Left colon (tissue), 2 donors: ENCODE measurements at places on chromosomes 5 and 9.

DNA sequence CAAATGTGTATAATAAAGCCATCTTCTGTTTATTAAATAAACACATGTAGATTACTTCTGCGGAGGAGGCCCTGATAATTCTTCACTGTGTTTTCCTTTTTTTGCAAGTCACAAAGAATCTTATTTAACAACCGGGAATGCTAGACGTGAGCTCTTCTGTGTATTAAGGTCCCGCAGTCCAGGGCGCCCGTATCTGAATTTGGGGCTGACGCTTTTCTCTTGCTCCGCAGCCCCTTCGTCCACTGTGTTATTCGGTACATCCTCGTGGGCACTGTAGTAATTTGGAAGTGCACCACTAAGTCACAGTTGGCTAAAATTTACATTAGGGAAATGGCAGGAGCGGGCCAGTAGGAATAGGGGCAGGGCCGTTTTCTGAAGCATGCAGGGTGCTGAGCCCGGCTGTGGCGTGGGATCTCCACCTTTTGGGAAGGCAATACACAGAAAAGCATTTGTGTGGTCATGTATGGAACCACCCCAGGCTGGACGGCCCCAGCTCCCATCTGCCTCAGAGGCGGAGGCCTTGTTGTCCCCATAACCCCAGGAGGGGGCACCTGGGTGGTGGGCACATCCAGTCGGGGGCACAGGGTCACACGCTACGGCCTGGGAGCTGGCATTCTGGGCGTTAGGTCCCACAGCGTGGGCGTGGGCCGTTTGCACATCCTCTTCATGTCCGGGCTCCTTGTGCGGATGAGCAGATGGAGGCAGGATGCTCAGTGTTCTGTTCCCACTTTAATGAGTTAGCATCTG lies 258.7 kb upstream of the IRX4 start:
- DNase-seq = no peak

DNA sequence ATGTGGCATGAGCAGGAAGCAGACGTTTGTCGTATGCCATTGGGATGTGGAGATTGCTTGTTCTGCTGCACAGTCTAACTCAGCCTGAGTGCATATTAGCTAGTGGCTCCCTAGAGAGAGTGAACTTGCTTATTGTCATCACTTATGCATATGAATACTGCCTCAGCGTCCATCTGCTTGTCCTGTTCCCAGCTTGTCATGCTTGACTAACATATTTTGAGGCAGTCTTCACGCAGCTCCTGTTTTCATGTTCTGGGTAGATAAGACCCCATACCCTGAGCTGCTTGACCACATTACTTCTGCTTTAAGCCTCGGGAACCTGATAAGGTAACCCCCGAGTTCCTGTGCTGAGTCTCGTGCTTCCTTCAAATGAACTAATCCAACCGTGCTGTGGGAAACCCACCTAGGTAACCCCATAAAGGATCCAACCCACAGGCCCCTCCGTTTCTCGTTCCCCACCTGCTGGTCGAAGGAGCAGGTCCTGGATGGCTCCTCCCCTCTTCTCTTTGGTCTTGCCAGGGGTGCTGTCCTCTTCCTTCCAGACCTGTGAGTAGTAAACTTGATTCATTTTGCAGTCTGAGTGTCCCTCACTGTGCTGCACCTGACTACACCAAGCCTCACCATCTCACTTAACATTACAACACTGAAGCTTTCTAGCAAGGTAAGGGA lies 25.0 kb downstream of the ANKRD33B start:
- DNase-seq = no peak

GRCh38 chr5:1668141-1668721 lies 131.4 kb downstream of the MRPL36 start:
- no peak for DNase-seq

DNA sequence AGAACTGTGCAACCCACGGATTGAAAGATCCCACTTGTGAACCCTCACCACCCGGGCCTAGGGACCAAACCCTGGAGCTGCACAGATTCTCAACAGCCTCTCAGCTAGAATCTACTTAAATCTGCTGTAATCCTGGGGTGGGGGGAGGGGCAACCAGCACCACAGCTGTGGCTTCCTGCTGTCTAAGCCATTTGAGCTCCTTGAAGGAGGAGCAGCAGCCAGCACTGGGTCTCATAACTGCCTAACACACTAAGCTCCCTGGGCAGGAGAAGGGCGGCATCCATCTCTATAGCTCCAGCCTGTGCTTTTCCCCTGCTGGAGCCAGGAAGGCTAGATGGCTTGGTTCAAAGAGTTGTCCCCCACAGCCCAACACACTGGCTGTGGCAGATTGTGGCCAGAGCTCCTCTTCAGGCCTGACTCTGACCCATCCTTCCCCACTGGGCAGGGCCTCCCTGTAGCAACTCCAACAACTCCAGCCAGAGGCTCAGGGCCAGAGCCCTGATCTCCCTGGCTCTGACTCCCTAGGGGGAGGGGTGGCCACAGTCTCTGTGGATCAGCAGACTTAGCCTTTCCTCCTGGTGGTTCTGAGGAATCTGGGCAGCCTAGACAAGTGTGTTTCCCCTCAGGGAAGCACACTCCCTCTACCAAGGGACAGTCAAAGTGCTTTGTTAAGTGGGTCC lies 72.0 kb upstream of the C9orf72 start:
- DNase-seq = no peak

- no peak for DNase-seq
These were observed 15.3 kb upstream of the AHRR start for GRCh38 chr5:306011-306805.

DNA sequence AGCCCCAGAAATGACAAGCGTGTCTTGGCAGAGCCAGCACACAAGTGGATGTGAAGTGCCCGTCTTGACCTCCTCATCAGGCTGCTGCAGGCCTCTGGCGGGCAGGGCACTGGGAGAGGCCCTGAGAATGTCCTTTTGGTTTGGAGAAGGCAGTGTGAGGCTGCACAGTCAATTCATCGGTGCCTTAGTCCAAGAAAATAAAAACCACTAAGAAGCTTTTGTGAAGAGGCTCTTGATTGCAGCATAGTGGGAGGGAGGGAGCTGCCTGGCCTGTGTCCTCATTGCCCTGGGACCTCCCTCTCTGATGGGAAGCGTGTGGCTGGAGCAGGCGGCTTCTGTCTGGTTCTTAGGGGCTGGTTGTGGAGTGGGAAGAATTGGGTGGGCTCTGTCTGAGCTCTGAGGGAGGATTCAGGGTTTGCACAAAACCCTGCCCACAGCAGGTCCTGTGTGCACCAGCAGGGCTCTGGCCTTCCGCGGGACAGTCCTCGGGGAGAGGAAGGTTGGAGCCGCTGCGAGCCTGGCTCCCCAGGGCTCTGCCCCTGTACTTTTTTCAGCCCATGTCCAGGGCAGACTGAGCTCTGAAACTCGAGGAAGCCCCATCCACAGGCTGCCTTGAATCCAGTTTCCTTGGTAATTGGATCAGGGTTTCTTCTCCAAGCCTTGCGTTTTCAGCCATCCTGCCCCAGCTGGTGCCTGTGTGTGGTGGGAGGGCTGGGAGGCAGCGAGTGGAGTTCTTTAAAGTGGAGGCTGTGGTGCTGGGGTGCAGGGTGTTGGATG lies 1.1 kb downstream of the HRCT1 start:
- peak; percentile 76 for DNase-seq

DNA sequence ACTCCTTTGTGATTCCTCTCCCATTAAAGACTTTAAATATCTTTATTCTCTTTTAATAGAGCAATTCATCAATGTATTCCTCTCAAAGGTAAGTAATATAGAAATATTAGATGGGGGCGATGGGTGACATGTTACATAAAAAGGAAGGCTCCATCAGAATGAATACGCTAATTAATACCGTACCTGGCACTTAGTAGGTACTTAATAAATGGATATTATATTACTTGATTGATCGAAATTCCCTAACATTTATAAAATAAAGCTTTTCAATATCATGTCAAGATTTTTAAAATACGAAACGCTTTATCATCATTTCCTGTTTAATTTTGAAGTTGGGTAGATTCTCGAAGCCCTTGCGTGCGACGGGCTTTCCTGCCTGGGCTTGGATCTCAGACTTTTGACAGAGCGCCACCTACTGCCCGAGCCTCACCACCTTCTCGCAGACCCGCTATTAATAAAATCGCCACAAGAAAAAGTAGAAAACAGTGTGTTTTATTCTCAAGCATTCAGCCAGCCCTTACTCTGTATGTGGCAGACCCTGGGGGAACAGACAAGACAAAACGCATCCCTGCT lies 99.4 kb downstream of the C5orf15 start:
- DNase-seq = peak; percentile 49
